MCF 10A (cell line): ENCODE measurements at places on chromosomes 4 and X.

- DNase-seq = no peak
Measured at GRCh38 chrX:37818031-37818430, 29.3 kb downstream of the DYNLT3 start.

GRCh38 chrX:108034725-108035124, 10.1 kb upstream of the VSIG1 start:
- DNase-seq = no peak

DNA sequence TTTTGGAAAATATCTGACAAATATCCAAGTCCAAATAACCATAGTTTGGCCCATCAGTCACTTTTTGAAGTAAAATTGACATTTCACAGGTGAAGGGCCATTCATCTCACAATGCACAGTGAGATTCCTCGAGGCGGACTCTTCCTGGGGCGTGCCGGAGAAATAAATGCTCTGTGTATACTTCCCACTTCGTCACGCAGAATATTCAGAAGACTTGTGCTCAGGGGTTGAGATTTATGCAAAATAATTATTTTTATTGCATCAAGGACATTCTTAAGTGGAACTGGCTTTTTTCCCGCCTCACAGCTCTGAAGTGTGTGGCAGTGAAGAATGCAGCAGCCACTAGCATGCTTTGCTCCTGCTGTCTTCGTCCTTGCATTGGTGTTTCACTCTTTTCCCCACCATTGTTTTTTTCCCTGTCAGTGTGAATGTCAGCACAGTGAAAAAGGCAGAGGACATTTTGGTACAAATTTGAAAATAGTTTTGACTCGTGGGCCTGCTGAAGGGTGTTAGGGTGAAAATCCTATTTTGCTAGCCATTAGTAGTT, 70.6 kb downstream of the FAM193A start:
- DNase-seq = no peak

DNA sequence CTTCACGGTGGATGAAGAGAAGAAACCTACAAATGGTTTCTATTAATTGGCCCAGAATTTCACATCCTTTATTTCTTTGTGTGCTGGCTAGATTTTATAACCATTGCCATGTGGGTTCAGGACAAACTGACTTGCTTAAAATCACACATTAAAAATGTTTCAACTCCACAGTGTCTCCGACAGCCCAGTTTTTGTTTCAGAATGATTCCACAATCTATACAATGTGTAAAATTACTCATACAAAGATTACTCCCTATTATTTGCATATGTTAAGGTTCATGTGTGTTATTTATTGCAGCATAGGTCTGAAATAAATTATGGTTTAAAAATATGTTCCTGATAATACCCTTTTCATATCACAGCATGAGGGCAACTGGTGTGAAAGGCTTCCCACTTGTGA, 20.6 kb downstream of the DCHS2 start:
- no peak for DNase-seq
